ENCODE measurements at places on chromosomes 12 and 14.
A peak's percentile ranks its signal among the peaks of the same experiment; 100 is the strongest.

GRCh38 chr14:95516554-95517181 lies at the start of gene SYNE3:
SYNE3 (minus strand) TSS chr14:95516650; CDS start chr14:95475821, 40,829 bp downstream.
- no peaks in the 10 kb centered on the region for H3K36me3 ChIP-seq
- H3K27ac ChIP-seq: peak within 1 kb of the TSS; percentile 94
- peak; percentile 85 for DNase-seq
- H3K27me3 ChIP-seq: no peaks in the 10 kb centered on the region
- peaks cover 76% of the 10 kb centered on the region for H3K4me1 ChIP-seq
- peak within 1 kb of the TSS; percentile 74 for H3K4me3 ChIP-seq

GRCh38 chr12:93244514-93245077 lies 133.1 kb upstream of the NUDT4 start:
- no peaks in the 10 kb centered on the region for H3K36me3 ChIP-seq
- no peak overlapping the region for H3K4me3 ChIP-seq
- H3K4me1 ChIP-seq: peaks cover 19% of the 10 kb centered on the region
- DNase-seq: no peak
- H3K27me3 ChIP-seq: no peaks in the 10 kb centered on the region

- H3K27me3 ChIP-seq: no peaks in the 10 kb centered on the region
- peaks cover 4% of the 10 kb centered on the region for H3K4me1 ChIP-seq
- H3K27ac ChIP-seq: no peak overlapping the region
- H3K36me3 ChIP-seq: no peaks in the 10 kb centered on the region
- H3K4me3 ChIP-seq: no peak overlapping the region
- DNase-seq: no peak
Observed at GRCh38 chr12:91023326-91024004, 18.7 kb upstream of the EPYC start.

GRCh38 chr12:14886271-14886670 lies 617 bp upstream of the MGP start:
- no peaks in the 10 kb centered on the region for H3K27me3 ChIP-seq
- no peak overlapping the region for H3K4me3 ChIP-seq
- peaks cover 13% of the 10 kb centered on the region for H3K4me1 ChIP-seq
- peak overlapping the region; percentile 85 for H3K27ac ChIP-seq
- no peak for DNase-seq
- peaks cover 4% of the 10 kb centered on the region for H3K36me3 ChIP-seq

GRCh38 chr12:52023182-52023975 lies 16.6 kb downstream of the TAMALIN start:
- H3K27me3 ChIP-seq: no peaks in the 10 kb centered on the region
- H3K4me1 ChIP-seq: peaks cover 25% of the 10 kb centered on the region
- no peaks in the 10 kb centered on the region for H3K36me3 ChIP-seq
- H3K4me3 ChIP-seq: peak overlapping the region; percentile 64

GRCh38 chr12:120735181-120735580 lies 9.6 kb downstream of the ACADS start:
- H3K4me1 ChIP-seq: no peaks in the 10 kb centered on the region
- DNase-seq: no peak
- H3K36me3 ChIP-seq: no peaks in the 10 kb centered on the region
- H3K4me3 ChIP-seq: no peak overlapping the region

DNA sequence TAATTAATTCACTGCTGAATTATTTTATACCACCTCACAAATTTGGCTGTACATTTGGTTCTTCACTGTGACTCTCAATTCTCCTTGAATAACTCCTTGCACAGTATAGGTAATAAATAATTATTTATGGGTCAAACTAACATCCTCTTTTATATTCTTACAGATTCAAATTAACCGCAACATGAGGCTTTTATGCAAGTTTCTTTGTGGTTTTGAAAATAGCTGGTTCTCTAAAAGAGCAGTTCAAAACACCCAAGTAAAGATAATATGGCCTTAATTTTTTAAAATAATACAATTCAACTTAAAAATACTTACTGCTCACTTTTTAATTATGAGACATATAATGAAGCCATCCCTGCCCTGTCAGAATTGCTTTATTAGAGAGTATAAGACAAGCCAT lies 12.9 kb upstream of the TRIM9 start:
- no peaks in the 10 kb centered on the region for H3K36me3 ChIP-seq
- no peaks in the 10 kb centered on the region for H3K4me1 ChIP-seq
- no peak overlapping the region for H3K4me3 ChIP-seq
- no peak overlapping the region for H3K27ac ChIP-seq
- no peaks in the 10 kb centered on the region for H3K27me3 ChIP-seq
- no peak for DNase-seq

- peaks cover 26% of the 10 kb centered on the region for H3K4me1 ChIP-seq
- H3K36me3 ChIP-seq: no peaks in the 10 kb centered on the region
- no peak overlapping the region for H3K27ac ChIP-seq
- DNase-seq: no peak
- H3K27me3 ChIP-seq: no peaks in the 10 kb centered on the region
Observed at GRCh38 chr12:118185602-118186397, 49.9 kb downstream of the PEBP1 start.

Data from vagina (tissue), 2 donors.